ENCODE measurements at places on chromosomes 3 and 15.

DNA sequence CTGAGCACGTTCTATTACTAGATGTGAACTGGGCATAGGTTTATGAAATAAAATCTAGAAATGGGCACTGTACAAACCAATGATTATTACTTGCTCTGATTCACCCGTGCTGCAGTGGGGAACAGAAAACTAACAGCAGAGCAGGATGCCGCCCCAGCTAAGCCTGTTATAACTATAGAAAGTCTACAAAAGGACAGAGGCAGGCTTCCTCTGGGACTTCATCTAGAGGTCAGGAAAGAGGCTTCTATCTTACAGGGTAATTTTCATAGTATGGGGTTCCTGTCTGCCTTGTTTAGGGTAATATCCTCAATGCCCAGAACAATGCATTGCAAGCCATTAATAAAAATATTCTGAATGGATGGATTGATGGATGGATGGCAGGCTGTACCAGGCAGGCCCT is 177.0 kb upstream of the TBL1XR1 start:
- no peak overlapping the region for H3K4me3 ChIP-seq
- no peaks in the 10 kb centered on the region for H3K27me3 ChIP-seq
- H3K36me3 ChIP-seq, result no peaks in the 10 kb centered on the region
- H3K27ac ChIP-seq, result no peak overlapping the region

GRCh38 chr3:73966733-73967132 is 342.0 kb upstream of the PDZRN3 start:
- H3K4me1 ChIP-seq, result no peaks in the 10 kb centered on the region
- H3K27ac ChIP-seq, result no peak overlapping the region
- H3K36me3 ChIP-seq, result no peaks in the 10 kb centered on the region

DNA sequence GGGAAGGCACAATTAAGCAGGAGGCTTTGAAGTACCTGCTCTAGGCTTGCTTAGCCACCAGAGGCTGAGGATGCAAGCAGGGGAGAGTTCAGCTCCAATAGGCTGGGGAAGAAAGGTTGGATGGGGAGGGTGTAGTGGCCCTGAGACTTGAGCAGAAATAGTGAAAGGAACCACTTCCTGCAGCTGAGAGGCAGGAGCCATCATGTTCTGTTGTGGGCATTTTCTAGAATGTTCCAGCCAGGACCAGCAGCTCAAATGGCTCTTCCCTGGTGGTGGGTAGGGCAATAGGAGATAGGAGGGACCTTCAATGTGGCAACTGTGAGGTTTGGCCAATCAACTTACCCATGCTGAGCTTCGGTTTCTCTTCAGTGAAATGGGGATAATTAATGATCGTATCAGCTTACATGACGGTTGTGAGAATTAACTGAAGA is 79.1 kb upstream of the CGNL1 start:
- H3K4me3 ChIP-seq, result no peak overlapping the region
- no peak for DNase-seq
- H3K4me1 ChIP-seq, result peaks cover 34% of the 10 kb centered on the region
- H3K36me3 ChIP-seq, result no peaks in the 10 kb centered on the region
- 0 out of 2 replicates have a peak overlapping the region, but pooled peaks have one; percentile 1 for H3K27ac ChIP-seq

- no peaks in the 10 kb centered on the region for H3K27me3 ChIP-seq
- H3K36me3 ChIP-seq, result no peaks in the 10 kb centered on the region
- H3K4me3 ChIP-seq, result no peak overlapping the region
- no peak for DNase-seq
- no peaks in the 10 kb centered on the region for H3K4me1 ChIP-seq
Measured at GRCh38 chr3:126494970-126495230, 19.2 kb upstream of the ZXDC start.

DNA sequence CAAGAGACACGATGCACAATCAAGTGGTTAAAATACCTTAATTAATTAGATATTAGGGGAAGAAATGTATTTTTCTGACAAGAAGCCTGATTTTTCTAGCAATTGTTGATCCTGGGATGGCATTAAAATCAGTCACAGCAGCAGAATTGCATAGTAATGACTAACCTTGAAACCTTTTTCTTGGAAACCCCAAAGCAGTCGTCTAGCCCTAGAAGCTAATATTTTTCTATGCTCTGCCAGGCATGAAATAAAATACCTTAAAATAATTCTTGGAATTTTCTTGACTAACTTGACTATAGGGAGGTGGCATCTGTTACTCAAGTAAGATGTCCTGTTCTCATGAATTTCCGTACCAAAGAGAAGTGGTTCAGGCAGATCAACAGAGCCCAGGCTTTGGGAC is 204.1 kb downstream of the THRB start:
- no peaks in the 10 kb centered on the region for H3K27me3 ChIP-seq
- no peak overlapping the region for H3K27ac ChIP-seq
- no peak for DNase-seq
- H3K4me1 ChIP-seq, result no peaks in the 10 kb centered on the region

DNA sequence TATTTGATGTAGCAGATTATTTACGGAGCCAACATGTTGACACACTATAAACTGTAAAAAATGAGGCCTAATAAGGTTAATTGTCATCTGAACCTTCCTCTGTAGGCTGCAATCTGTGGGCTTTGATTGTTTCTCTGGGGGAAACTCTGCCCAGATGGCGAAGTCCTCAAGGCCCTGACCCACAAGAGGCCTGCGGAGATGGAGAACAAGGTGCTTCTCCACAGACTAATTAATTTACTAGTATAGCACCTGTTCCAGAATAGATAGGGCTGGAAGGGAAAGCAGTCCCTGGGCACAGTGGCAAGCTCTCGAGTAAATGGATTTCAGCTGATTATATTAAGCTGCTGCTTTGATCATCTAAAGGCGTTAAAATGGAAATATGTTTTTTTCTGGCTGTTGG is 338.8 kb upstream of the DNAJC19 start:
- no peak overlapping the region for H3K4me3 ChIP-seq
- H3K27me3 ChIP-seq, result no peaks in the 10 kb centered on the region
- H3K4me1 ChIP-seq, result no peaks in the 10 kb centered on the region
- DNase-seq, result no peak
- H3K36me3 ChIP-seq, result no peaks in the 10 kb centered on the region

GRCh38 chr15:40150163-40150925 is 10.5 kb upstream of the BUB1B start:
- no peak for DNase-seq
- no peaks in the 10 kb centered on the region for H3K27me3 ChIP-seq

DNA sequence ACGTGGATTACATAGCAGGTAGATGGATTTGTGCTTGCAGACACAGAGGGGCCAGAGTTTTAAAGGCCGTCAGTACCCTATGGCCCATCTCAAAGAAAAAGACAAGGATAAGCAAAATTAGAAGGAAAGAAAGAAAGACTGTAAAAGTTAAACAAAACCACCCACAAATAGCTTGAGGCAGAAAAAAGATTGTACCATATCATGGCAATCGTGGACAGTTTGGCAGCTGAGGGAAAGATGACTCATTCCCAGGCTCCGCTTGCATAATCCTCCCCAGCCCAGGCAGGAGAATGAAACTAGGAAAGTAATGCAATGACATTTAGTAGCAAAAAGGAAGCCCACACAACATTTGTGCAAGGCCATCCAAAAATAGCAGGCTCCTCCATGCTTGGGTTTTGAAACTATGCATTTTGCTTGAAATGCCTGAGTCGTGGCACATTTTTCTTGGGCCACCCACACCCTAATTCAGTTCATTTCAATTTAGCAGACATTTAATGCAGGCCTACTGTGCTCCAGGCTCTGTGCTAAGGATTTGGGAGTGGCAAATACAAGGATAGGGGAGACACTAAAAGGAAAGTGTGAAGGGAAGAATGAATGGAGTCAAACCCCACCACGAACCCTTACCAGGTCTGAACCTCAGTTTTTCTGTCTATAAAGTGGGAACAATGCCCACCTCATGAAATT is 40.9 kb upstream of the SMAD3 start:
- peaks cover 10% of the 10 kb centered on the region for H3K4me1 ChIP-seq
- no peak overlapping the region for H3K27ac ChIP-seq
- H3K27me3 ChIP-seq, result no peaks in the 10 kb centered on the region
- no peaks in the 10 kb centered on the region for H3K36me3 ChIP-seq
- no peak overlapping the region for H3K4me3 ChIP-seq
- DNase-seq, result peak; percentile 16

DNA sequence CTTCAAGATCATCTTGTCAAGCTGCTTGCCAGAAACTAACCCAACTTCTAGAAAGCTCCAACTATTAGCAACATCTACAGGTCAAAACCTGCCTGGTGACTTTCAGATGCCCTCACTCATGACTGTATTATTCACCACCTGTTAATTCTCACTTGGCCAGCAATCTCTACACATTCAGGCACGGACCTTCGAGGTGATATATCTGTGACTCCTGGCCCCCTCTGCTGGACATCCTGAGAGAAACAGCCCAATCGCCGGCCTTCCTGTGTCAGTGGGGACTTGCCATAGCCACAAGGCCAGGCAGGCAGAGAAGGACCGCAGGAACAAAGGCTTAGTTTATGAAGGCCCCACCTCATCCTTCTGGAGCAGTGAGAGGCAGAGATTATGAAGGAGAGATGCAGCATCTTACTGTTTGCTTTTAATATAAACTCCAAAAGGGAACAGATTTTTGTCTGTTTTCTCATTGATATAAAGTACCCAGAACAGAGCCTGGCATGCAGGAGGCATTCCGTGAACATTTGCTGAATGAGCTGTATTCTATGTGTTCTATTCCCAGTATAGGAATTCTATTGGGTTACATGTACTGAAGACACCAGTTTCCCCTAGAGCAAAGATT is 24.4 kb upstream of the OCA2 start:
- no peak overlapping the region for H3K27ac ChIP-seq
- DNase-seq, result no peak
- no peaks in the 10 kb centered on the region for H3K4me1 ChIP-seq
- peaks cover 8% of the 10 kb centered on the region for H3K36me3 ChIP-seq
- H3K4me3 ChIP-seq, result no peak overlapping the region

DNA sequence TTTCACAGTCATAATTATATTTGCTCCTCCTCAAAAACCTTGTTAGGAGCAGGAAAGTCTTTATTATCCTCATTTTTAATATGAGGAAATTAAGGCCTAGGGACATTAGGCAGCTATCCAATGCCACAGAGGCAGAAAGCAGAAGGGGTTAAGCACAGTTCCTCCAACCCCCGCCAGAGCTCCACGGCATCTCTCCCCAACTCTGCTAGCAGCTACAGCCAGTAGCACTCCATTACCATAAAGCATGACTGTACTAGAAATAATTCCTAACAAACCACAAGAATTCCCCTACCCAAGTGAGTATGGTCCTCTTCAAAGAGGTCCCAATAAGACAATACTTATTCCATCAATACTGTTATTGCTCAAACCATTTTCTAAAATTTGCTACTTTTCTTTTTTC is 9.8 kb downstream of the HEG1 start:
- H3K27ac ChIP-seq, result no peak overlapping the region
- H3K4me3 ChIP-seq, result no peak overlapping the region
- no peaks in the 10 kb centered on the region for H3K27me3 ChIP-seq

DNA sequence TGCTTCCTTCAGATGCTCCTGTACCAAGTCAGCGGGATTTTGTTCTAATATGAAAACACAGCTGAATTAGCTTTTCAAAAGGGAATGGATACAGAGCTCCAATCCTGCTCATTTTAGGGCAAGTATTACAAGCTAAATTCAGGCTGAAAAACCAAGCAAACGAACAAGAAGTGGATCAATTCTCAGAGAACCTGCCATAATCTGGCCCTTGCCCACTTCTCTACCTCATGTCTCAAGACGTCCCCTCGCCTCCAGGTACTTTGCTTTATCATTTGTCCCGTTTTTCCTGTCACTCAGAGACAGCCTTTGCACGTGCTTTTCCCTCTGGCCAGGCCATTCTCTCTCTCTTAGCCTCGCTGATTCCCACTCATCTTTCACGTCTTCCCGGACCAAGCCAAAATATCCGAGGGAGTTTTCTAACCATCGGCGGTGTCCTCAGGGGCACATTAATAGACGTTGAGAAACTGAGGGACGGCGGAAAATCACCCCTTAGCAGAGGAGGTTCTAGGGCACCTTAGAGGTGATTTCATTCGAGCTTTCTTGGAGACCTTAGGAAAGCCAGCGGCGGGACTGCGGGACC is 654 bp downstream of the SUSD5 start:
- no peak for DNase-seq
- H3K4me1 ChIP-seq, result no peaks in the 10 kb centered on the region
- H3K27ac ChIP-seq, result no peak overlapping the region
- no peaks in the 10 kb centered on the region for H3K36me3 ChIP-seq

DNA sequence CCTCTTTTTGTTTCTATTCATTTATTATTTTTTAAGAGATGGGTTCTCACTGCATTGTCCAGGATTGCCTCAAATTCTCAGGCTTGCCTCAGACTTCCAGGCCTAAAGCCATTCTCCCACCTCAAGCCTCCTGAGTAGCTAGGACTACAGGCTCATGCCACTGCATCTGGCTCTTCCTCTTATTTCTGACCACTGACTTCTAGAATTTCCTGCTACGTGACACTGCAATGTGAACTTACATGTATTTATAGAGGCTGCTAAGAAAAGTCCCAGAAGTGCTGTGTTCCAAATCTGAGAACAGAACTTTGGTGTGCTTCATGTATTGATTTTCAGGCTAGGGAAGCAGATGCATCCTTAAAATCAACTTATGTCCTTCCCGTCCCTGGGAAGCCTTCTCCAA is 407.4 kb downstream of the RSL24D1 start:
- H3K27ac ChIP-seq, result no peak overlapping the region
- no peak for DNase-seq
- H3K4me1 ChIP-seq, result no peaks in the 10 kb centered on the region
- no peaks in the 10 kb centered on the region for H3K36me3 ChIP-seq
- H3K27me3 ChIP-seq, result no peaks in the 10 kb centered on the region

GRCh38 chr3:161800985-161801559 is 304.5 kb downstream of the OTOL1 start:
- H3K4me1 ChIP-seq, result no peaks in the 10 kb centered on the region
- no peaks in the 10 kb centered on the region for H3K27me3 ChIP-seq
- peak; percentile 8 for DNase-seq
- no peak overlapping the region for H3K4me3 ChIP-seq

GRCh38 chr3:99686469-99686868 is 48.1 kb downstream of the COL8A1 start:
- no peaks in the 10 kb centered on the region for H3K36me3 ChIP-seq
- H3K27ac ChIP-seq, result no peak overlapping the region
- no peak overlapping the region for H3K4me3 ChIP-seq
- no peaks in the 10 kb centered on the region for H3K27me3 ChIP-seq
- H3K4me1 ChIP-seq, result no peaks in the 10 kb centered on the region
- no peak for DNase-seq

GRCh38 chr3:76245073-76245472 is 459.7 kb upstream of the ZNF717 start:
- no peaks in the 10 kb centered on the region for H3K36me3 ChIP-seq
- no peaks in the 10 kb centered on the region for H3K27me3 ChIP-seq
- DNase-seq, result no peak
- no peak overlapping the region for H3K27ac ChIP-seq
- no peak overlapping the region for H3K4me3 ChIP-seq

- no peak overlapping the region for H3K27ac ChIP-seq
- DNase-seq, result no peak
- H3K36me3 ChIP-seq, result no peaks in the 10 kb centered on the region
- H3K4me1 ChIP-seq, result no peaks in the 10 kb centered on the region
- no peak overlapping the region for H3K4me3 ChIP-seq
- no peaks in the 10 kb centered on the region for H3K27me3 ChIP-seq
Measured at GRCh38 chr3:140568842-140569520, 108.9 kb upstream of the TRIM42 start.
